ENCODE measurements at places on chromosomes 1 and 21.

GRCh38 chr1:220438741-220439140 lies 89.2 kb upstream of the MARK1 start:
- DNase-seq = no peak

- no peak for DNase-seq
Observed at GRCh38 chr1:233373226-233373625, 45.7 kb downstream of the MAP3K21 start.

GRCh38 chr1:154176337-154176736 lies 15.6 kb downstream of the TPM3 start:
- no peak for DNase-seq

- no peak for DNase-seq
Observed at GRCh38 chr21:25456672-25457071, 150.6 kb downstream of the MRPL39 start.

DNA sequence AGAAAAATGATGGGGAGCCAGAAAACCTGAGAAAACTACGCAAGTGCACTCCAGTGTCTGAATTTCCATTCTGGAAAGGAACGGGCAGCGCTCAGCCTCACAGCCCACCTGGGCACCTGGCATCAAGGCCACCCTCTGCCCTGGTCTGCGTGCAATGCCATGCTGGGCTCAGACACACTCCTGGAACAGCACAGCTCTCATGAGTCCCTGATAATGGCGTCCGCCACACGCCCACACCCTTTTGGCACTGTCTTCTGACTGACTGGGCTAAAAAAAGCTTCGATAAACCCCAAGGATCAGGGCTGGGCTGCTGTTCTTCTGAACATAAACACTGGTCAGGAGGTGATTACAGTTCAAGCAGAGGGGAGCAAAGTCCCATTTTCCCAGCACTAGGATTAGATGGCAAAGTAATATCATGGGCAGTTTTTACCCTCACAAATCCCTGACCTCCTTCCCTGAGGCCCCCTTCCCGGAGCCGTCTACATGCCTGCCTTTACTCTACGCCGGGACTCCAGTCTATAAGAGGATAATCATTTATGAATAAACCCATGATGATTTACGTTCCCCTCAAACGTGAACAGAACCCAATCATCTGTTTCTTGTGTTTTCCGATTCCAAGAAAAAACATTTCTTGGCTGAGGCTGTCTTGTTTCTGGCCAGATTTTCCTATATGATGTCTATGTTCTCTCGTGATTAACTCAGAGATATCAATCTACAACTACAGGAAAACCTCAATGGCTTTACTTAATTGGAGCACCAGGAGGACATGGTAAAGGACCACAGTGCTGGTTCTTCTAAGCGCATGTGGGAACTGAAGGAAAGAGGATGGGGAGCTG lies 22.6 kb downstream of the RCAN1 start:
- DNase-seq = no peak

DNA sequence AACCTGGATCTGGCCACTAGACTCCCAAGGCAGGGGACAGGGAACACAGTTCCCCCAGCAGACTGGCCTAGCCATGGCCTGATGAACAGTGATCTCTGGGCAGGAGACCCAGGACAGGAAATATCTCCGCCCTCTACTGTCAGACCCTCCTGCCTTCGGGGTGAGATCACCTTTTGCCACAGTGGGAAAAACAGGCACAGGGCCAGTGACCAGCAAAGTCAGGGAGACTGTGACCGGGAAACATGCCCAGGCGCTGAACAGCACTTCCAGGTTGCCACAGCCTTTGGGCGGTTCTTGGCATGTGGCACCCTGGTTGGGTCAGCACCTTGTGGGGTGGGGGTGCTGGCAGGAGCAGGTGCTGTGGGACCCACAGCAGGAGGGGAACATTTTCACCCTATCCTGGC lies 8.9 kb upstream of the ZNF669 start:
- no peak for DNase-seq

DNA sequence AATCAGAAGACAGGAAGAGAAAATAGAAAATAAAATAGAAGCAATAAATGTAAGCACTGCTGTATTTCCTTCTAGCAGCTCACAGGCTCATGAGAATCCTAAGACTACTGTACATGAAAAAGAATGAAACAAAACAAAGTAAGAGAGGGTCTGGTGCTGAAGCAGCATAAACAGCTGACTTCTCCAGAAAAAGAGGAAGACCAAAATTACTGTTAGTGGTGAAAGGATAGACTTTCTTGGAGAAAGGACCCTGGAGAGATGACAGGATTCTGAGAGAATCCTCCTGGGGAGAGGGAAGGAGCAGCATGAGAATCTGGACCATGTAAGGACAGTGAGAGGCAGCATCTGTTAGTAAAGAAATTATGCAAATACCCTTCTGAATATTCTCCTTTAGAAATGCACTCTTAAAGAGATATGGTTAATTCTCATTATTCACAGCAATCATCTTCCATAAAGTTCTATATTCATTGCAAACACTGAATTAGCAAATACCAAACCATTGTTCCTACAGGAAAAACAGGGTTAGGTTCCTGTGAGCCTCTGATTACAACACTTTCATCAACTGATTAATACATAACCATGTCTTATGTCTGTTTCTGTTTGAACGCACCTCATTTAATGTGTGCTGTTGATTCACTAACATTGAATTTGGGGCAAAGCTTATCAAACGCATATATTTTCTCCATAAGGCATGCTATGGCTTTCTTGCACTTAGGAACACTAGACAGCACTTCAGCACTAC lies 17.0 kb downstream of the SLC25A24 start:
- DNase-seq = no peak

DNA sequence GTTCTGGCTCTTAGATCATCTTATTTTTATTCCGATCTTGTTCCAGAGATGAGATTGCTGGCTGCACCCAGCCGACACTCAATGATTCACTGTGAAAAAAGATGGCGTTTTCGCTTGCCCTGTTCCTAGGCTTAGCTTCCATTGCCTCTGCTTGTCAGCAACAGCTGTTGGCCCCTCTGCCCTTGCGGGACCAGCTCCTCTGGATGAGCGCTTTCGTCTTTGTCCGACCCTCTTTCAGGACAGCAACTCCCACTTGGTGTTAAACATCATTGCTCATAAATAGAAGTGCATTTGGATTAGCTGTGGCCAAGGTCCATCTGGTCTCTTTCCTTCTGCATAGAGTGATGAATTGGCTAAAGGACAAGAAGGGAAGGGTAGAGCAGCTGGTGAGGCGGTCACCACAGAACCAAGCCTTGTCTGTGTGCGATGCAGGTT lies 43.5 kb upstream of the SCCPDH start:
- no peak for DNase-seq

DNA sequence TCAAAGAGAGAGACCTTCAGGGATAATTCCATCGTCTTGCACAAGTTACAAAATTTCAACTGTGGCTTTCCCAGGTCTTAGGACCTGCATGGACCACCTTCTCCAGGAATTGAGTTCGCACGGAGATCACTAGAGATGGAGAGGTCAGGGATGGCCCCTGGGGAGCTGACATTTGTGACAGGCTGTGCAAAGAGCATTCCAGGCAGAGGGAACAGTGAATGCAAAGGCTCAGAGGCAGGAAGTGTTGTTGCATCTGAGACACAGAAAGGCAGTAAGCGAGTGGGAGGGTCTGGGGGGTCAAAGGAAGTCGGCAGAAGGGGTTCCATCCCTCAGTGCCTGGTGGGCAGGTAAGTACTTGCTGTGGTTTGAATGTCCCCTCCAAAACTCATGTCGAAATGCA lies 9.5 kb upstream of the SELENON start:
- no peak for DNase-seq

DNA sequence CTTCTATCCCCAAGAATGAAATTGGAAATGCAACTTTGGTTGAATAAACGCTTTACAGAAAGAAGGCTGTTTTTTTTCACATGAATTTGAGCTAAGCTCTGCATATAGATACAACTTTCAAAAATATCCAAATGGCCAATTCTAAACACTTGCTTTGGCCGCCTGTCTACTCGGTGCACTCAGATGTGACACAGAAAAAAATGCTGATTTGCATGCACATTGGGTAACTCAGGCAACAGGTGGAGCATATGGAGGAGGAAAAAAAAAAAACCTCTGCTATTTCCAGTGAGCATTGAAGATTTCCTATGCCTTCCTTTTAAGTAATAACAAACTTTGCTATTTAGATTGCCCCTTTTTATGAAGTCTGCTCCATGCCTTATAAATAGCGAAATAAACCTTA lies 262.5 kb downstream of the GRIK1 start:
- DNase-seq = no peak

DNA sequence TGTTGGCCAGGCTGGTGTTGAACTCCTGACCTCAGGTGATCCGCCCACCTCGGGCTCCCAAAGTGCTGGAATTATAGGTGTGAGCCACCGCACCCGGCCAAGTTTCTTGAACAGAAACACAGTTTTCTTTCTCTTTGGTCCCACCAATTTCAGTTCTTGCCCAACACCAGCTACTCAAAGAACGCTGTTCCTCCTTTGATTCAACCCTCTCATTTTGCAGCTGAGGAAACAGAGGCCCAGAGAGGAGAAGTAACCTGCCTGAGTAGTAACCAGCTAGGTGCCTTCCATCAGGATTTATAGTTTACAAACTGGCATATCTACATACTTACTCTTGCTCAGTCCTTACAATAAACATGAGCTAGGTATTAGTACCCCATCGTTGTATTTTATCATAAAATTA lies 119.9 kb downstream of the SYF2 start:
- no peak for DNase-seq

DNA sequence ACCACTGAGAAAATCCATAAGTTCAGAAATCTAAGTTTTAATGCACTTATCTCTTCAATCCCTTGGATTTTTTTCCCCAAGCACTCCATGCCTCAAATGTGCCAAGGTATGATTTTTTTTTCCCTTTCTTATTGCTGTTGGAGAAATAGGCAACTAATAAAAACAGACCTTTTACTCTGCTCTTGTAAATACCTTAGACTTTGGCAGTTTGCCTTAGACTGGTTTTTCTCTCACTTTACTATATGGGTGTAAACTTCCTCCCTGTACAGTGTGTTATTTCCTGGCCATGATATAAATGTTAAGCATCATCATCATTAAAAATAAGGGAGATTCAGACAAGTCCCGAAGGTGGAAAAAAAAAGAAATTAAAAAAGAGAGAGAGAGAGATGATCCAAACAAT lies 65.7 kb downstream of the LRRC8C start:
- no peak for DNase-seq

GRCh38 chr1:45518910-45519309 lies 2.8 kb downstream of the PRDX1 start:
- no peak for DNase-seq

DNA sequence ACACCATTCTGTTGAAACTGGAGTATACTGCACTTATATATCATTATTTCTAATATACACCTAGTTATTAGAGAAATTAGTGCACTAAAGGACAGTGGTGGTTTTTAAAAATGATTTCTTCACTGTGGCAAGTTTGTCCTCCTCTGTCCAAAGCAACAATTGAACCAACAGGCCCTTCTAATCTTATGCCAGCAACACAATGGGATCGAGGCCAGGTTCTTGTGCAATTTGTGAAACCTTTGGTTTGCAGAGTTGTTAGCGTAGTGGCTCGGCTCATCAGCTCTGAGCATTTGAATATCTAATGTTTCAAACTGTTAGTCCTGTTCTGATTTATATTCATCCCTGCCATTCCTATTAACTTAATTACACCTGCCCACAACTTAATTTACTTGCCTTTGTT lies 9.9 kb upstream of the LRRC39 start:
- DNase-seq = no peak

GRCh38 chr1:30263888-30264671 lies 459.3 kb downstream of the MATN1 start:
- no peak for DNase-seq

DNA sequence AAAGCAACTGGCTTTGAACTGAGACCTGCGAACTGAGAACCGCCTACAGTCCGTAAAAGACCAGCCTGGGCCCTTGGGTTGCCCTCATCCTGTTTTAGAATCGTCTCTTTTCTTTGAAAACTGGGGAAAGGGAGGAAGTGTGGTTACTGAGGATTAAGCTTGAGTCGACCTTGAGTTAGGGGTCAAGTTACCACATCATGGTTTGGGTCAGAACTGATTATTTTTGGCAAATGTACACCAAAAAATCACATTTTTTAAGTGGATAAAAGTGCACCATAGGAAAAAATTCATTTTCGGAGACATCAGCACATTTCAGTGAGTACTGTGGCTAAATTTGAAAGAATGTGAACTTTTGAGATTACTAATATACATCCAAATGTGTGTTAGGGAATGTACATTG lies 76.9 kb upstream of the KAZN start:
- DNase-seq = no peak

- DNase-seq = no peak
Observed at GRCh38 chr1:186985889-186986491, 157.2 kb downstream of the PLA2G4A start.

GRCh38 chr1:63633281-63633680 lies 40.1 kb downstream of the PGM1 start:
- no peak for DNase-seq

DNA sequence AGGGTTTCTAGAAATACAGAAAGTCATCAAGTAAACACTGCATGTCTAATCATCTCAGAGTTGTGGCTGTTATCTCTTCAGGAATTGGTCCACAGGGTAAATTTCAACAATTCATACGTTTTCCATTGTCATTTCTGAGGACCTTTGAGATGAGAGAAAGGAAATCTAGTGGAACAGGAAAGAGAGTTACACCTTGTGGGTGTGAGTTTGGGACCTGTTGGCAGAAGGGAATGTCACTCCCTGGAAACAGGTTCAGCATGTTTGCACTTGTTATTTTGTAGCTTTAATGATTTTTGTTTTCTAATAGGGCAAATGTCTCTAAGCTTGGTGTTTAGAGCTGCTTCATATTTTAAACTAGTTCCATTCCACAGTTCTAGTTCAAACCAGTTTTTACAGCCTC lies 5.6 kb downstream of the TMEM167B start:
- DNase-seq = no peak

DNA sequence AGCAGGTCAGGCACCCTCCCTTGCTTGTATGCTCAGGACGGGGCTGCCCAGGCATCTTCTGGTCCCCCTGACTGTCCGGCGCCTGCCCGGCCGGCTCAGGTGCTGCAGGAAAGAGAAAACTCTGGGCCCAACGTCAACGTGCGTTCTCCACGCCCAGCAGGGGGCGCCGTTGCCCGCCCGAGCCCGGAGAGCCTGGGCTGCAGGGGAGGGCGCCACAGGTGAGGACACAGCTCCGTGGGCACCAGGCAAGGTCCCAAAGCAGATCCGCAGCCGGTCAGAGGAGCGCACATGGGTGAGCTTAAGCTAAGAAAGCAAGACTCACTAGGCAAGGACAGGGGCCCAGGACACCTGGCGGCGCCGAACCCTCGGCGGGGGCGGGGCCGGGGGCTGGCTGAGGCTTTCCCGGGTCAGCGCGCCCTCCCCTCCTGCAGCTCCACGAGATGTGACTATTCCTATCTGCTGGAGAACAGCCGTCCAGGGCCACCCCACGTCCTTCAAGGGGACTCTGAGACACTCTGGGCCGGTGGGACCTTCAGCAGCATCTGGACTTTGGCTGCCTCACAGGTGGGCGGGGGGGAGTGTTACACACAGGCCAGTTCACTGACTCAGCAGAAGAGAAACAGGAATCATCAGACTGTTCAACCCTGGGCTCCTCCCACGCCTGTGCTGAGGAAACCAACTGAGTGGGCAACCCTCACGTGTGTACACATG lies 29.3 kb downstream of the KRTAP10-1 start:
- peak; percentile 79 for DNase-seq

GRCh38 chr21:26194811-26195251 lies 24.3 kb upstream of the APP start:
- no peak for DNase-seq

- no peak for DNase-seq
Observed at GRCh38 chr1:118925651-118926050, 62.5 kb downstream of the TBX15 start.

Data from activated gamma-delta T cell treated with Interleukin-2 at 50 U/mL for 16 hours (primary cell).